ENCODE measurements at places on chromosomes 3 and 15.

DNA sequence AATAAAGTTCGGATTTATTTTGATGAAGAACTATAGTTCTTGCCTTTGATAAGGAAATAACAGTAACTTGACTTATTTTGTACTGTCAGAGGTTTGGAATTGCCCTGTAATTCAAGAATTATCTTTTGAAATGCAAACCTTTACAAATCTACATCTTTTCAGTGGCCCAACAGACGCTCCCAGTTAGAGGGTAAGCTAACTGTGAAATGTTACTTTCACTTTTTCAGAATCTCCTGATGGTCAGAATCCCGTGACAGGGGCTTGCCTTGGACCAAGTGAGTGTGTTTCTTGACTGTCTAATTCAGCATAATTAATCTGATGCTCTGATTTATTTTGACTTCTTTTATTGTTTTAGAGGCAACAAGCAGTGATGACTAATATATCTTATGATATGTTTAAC, 262.5 kb downstream of the PLOD2 start:
- no peak for DNase-seq

DNA sequence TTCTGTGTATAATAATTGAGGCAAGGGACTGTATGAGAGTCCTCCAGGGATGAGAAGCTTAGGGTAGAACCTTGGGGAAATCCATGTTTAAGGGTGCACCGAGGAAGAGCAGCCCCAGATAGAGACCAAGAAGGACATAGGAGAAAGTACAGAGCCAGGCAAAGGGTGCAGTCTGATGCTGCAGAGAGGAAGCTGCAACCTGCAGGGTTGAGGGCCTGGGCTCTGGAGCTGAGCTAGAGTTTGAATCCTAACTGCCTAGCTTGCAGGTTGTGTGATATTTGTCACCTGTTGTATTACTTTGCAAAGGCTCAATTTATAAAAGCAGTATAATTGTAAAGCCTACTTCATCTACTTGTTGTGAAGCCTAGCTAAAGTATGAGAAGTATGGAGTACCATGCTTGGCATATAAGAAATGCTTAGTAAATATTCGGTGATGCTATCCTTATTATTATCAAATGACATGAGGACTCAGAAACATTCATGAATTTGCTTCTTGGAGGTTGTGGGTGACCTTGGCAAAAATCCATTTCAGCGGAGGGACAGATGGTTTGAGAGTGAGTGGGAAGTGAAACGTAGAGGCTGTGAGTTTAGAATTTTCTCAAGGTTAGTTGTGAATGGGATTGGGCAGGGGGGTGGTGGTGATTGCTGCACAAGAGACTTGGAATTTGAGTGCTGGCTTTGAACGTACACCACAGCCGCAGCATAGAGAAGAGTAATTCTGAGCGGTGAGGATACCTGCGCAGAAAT, 43.8 kb downstream of the PLCL2 start:
- no peak for DNase-seq

- DNase-seq: no peak
Measured at GRCh38 chr15:92665100-92665555, 9.6 kb upstream of the FAM174B start.

DNA sequence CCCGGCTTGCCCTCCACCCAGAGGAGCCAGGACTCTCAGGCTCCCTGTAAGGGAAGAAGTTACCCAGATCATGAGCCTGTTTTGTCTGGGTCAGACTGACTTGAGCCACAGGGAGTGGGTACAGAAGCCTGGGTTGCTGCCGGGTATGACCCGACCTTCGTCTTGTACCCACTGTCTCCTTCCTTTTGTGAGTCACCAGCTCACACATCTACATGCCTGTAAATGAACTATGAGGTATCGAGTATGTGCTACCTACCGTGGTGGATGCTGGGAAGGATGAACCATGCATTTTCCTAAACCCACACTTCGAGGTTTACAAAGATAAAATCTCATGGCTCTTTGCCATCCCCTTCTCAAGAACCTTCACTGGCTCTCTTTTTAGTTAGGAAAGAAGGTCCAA, 56.9 kb downstream of the CACNA1D start:
- no peak for DNase-seq

- DNase-seq: no peak
Measured at GRCh38 chr3:14920536-14920935, 26.8 kb upstream of the NR2C2 start.

DNA sequence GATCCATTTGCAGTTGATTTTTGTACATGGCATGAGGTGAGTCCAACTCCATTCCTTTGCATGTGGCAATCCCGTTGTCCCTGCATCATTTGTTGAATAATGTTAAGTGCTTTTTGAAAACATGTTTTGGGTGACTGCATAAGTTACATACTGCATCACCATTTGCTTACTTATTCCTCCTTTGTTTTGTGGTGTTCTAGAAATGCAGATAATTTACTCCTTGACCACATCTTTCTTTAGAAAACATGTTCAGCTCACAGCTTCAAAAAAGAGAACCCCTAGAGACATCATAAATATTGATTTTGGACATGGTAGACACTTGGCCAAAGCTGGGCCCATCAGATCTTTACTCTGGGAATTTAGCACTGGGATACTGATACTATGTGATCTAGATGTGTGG, 135.3 kb upstream of the DAZL start:
- no peak for DNase-seq

GRCh38 chr15:94066046-94066445, 165.3 kb upstream of the MCTP2 start:
- DNase-seq: no peak

GRCh38 chr3:67941433-67942030, 287.1 kb upstream of the SUCLG2 start:
- no peak for DNase-seq

DNA sequence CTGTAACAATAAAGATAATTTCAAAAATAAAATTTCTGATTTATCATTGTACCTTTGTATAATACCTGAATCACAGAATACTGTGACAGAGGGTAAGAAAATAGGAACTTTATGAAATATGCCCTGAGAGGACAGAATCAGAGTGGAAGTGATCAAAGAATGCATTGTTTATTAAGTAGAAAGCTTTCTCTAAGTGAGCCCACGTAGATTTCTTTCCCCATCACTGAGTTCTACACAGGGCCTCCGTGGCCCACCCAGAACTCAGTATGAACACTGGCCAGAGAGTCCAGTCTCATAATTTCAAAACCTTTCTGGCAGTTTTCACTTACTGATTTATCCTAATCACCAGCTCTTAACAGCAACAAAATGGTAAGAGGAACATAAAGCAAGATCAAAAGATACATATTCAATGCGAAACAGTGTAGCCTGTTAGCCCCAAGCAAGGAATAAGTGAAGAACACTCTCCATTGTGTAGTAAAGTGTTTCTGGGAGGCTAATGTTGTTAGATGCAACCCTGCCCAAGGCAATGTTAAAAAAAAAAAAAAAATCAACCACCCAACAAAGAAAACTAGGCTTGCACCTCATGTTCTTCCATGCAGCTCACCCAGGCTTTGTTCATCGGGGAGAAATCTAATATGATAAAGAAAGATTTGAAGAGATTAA, 341.3 kb downstream of the LSAMP start:
- DNase-seq: no peak

GRCh38 chr3:108564564-108564963, 24.7 kb downstream of the CIP2A start:
- DNase-seq: no peak

DNA sequence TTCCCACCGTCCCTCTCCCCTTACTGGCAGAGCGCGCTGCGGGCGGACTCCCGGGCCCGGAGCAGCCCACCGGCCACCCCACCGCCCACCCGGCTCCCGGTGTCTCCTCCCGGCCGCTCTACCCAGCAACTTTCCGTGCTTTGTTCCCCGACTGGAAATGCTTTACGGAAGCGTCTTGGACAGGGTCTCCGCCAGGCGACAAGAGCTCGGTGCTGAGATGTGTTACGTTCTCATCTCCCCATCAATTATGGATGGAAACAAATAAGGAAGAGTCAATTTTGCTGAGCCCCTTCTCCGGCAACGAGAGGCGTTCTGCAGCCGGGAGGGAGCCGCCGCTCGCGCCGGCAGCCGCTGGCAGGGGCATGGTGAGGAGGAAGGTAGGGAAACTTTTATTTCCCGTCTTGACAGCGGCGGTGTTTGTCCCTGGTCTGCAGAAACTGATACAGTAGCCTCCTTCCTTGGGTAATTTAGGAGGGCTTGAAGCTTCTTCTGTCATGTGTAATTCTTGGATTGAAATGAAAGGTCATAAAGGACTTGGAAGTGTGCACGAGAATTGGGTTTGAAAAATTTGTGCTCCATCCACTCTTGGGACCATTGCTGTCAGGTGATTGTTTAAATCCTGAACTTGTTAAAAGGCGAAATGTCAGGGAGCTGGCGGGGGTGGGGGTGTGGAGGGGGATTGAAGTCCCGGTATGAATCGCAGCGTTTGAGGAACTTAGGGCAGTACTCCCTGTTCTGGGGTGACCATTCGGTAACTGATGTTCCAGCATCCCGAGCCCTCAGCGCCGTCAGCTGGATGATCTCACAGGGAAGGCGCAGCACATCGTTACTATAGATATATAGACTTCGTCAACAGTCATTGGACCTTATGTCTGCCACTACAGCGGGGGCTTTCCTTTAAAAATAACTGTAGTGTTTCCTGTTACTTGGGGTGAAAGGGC, 1.5 kb downstream of the SEMA6D start:
- no peak for DNase-seq

GRCh38 chr3:151293127-151293526, 14.8 kb upstream of the P2RY14 start:
- DNase-seq: no peak

DNA sequence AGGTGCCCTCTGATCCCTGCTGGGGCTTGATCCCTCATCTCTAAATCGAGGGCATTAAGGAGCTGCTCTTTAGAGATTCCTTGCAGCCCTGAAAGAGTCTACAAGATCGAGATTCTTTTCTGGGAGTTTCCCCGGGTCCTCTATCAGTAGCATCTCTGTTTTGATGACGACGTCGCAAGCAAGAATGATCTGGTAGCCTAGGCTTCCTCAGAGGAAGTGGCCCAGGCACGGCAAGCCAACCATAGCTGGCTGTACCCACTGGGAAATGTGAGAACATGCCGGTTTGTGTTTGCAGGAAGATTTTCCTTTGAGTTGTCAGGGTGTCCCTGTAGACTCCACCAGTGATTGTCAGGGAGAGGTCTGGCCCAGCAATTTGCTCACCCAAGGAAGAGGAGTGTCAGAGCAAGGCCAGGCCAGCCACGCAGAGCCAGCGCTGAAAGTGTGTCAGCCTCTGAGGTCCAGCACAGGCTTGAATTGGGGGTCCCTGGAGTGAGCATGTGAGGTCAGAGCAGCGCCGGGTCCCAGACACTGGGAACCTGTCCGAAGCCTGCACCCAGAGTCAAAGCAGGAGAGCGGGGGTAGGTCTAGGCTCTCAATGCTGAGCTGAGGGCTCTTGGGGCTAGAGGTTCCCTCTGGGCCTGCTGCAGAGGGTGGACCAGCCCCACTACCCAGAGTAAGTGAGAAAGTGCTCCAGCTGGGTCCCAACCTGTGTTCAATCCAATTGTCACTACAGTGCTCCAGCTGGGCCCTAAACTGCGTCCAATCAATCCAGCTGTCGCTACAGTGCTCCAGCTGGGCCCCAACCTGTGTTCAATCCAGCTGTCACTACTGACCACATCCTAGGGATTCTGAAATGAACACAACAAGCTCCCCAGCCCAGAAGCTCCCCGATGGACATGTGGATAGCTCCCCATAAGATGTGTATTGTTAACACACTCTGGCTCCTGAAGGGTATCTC, 95.7 kb downstream of the CHDH start:
- no peak for DNase-seq
